D721Med (cell line): ENCODE measurements at places on chromosomes 3 and 15.

DNA sequence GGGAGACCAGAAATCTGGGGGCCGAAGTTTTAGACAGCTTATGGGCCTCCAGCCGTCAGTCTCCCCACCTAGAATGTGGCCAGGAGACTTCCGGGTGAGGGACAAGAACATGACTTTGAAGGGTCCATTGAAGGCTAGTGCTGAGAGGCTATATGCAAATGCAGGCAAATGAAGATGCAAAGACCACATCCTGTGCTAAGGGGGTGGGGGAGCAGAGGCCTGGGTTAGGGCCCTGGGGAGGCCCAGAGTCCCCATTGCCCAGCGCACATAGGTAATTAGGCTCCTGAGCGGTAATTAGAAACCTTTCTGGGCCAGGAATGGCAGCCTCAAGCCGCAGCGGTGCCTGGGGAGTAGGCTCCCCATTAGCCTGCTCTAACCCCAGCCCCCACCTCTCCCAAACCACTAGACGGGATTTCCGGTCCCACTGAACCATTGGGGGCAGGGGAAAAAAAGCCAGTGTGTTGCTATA, 6.8 kb downstream of the CSK start:
- no peak for DNase-seq

- DNase-seq = no peak
Observed at GRCh38 chr3:101070799-101071121, 77.5 kb upstream of the ABI3BP start.

DNA sequence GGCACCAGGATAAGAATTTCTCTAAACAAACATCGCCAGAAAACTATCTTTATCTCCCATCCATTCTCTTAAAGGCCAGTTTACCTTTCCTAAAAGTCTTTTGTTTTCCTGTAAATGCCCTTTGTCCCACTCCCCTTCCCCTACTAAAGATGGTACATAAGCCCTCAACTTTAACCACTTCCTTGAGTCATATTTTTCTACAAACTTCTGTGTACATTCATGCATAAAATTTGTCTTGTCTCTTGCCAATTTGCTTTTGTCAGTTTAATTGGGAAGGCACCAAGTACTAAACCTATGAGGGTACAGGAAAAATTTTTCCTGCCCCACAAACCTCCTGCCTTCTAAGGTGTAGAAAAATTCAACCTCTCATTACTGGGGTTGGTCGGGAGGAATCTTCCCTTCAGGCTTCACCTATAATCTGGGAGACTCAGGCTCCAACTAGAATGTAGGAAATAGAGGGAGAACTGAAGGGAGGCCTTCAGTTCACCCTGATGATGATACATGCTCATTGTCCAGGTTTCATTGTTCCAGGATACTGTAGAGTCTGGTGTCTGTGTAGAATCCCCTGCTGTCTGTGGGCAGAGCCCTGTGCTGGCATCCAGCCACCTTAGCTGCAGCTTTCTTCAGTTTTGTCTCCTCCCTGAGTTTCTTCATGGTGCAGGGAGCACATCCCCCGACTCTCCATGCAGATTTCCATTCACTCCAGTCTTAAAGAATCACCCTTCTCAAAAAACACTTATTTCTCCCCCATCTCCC, 53.2 kb downstream of the CD200R1L start:
- no peak for DNase-seq

DNA sequence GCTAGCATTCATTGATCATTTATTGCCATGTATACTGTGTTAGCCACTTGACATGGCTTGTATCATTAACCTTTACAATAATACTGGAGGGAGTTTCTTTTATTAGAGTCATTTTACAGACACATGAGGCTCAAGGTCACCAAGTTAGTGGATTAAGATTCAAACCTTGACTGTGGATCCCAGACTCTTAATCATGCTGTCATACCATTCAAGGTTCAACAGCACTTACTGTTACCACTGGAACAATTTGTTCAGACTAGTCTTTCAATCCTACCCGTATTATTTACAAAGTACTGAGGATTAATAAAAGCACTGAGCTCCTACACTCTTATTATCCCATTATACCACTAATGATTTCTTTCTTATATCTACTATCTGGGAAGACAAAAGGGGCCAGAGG, 1.2 kb downstream of the COX17 start:
- no peak for DNase-seq

GRCh38 chr3:194933465-194933864, 247.8 kb downstream of the FAM43A start:
- DNase-seq = no peak

GRCh38 chr15:55084216-55084615, 112.5 kb downstream of the RSL24D1 start:
- DNase-seq = no peak

- no peak for DNase-seq
Observed at GRCh38 chr3:62027241-62027640, 346.1 kb downstream of the FEZF2 start.

GRCh38 chr15:36831125-36831903, 251.9 kb downstream of the CDIN1 start:
- no peak for DNase-seq

DNA sequence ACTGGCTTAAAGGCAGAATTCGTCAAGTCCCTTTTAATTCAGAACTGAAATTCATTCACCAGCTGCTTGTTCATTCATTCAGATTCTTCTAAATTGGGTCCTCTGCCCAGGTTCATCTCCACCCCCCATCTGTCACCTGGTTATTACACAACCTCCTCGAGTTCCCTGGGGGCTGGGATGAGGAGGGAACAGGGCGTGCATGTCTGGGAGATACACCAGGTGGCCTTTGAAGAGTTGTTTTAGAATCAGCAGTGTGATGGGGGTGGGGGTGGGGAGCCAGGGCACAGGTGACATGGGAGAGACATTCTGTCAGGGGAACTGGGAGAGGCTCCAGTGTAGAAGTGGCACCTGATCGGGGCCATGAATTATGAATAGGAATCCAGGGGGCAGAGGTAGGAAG, 8.2 kb downstream of the SNX33 start:
- no peak for DNase-seq

DNA sequence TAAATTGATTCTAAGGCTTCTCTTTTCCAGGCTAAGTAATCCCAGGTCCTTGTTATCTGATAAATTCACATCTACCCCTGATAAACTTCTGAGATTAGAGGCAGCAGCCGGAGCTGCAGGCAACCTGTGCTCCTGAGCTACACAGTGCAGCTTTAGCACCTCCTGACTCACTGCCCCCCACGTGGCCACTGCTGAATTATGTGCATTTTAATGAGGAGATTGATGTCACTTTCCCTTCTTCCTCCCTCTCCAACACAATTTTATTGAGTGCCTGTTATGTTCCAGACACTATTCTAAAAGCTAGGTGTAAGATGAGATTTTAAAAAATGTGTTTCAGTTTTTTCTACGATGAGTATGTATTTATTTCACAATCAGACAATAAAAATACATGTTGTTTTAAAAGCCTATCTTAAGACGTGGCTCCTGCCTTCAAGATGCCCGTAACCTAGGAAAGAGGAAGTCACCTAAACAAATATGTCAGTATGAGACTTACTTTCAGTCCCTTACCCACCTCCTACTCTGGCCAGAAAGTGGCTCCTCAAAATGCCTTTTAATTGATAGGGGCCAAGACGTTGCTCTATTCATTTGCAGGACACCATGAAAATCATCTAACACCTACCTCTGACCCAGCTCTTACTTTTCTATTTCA, 161.5 kb upstream of the PFN2 start:
- DNase-seq = no peak

DNA sequence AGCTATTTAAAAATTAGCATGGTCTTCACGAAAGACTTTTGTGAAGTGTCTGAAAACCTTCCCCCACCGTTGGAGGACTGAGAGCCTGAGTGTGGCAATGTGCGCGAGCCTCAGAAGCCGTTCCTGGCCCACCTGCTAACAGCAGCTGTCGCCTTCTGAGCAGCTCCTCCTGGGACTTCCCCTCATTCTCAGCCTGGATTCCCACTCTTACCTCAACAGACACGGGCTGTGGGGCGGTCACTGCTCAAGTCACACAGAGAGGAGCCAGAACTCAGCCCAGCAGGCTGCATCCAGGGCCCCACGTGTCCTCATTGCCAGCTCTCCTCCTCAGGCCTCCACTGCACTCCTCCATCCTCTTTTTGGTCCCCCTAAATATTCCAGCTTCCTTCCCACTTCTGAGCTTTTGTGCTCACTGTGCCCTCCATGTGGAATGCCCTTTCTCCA, 7.8 kb downstream of the DNASE1L3 start:
- no peak for DNase-seq

GRCh38 chr15:71252044-71252739, 136.9 kb downstream of the THSD4 start:
- no peak for DNase-seq

DNA sequence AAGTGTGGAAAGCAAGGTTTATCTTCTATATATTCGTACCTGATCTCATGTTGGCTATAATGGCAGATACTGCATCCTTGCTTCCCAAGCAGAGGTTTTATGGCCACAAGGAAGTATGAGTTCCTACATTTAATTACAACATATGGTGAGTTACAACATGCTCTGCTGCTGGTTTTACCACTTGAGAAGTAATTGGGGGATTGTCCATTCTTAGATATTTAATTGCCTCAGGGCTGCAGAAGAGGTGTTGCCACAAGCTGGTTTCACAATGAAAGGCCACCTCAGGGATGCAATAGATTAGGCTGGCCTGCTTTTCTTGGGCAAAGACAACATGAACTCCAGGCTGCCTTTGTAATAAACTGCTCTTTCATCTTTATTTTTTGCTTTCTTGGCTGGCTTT, 48.6 kb downstream of the RAP2B start:
- DNase-seq = no peak

GRCh38 chr3:168273036-168273435, 177.3 kb upstream of the GOLIM4 start:
- DNase-seq = no peak

- DNase-seq = no peak
Observed at GRCh38 chr3:19248143-19248542, 99.8 kb downstream of the KCNH8 start.

GRCh38 chr15:48423896-48424475, 92.8 kb downstream of the DUT start:
- DNase-seq = no peak

- DNase-seq = no peak
Observed at GRCh38 chr3:5254281-5255048, 67.0 kb downstream of the EDEM1 start.

GRCh38 chr3:129690963-129691362, 84.5 kb upstream of the PLXND1 start:
- DNase-seq = no peak

DNA sequence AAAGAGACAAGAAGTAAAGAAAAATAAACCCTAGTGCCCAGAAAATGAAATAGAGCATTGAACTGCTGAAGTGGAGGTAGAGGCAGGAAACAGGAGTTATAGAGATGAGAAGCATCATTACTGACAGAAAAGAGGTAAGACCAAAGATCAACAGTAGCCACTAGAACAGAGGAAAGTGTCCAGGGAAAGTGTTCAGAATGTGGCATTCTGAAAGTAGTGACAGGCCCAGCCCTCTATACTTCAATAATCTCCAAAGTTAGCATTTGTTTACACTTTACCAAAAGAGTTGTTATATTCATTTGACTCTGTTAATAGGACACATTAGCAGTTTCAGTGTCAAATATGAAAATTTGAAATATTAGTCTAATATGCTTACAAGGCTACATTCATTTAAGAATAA, 727.1 kb upstream of the NECTIN3 start:
- DNase-seq = no peak
